ENCODE measurements at places on chromosomes 12 and 14.
A peak's percentile ranks its signal among the peaks of the same experiment; 100 is the strongest.

GRCh38 chr14:98022541-98023520 is 1225.6 kb downstream of the VRK1 start:
- no peak for DNase-seq

DNA sequence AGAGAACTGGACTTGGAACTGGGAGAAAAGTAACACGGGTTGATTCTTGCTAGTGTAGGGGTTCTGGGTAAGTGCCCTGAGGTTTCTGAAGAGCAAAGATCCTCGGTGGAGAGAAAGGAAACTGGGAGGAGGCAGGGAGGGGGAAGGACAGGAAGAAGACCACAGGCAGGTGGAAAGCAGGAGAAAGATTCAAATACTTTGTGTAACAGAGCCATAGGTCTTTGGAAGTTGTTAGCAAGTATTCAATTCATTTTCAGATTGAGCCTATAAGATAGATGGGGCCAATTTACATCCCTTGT is 1.3 kb downstream of the PNP start:
- DNase-seq, result no peak

GRCh38 chr12:27970401-27971120 is 2.0 kb downstream of the PTHLH start:
- DNase-seq, result no peak

- peak; percentile 17 for DNase-seq
Observed at GRCh38 chr14:90495357-90496276, 98.8 kb downstream of the CALM1 start.

- no peak for DNase-seq
Observed at GRCh38 chr12:109963743-109964429, 32.3 kb downstream of the GIT2 start.

GRCh38 chr14:42045383-42045782 is 438.7 kb downstream of the LRFN5 start:
- DNase-seq, result no peak

GRCh38 chr14:87615822-87616679 is 376.9 kb downstream of the GALC start:
- DNase-seq, result peak; percentile 19

DNA sequence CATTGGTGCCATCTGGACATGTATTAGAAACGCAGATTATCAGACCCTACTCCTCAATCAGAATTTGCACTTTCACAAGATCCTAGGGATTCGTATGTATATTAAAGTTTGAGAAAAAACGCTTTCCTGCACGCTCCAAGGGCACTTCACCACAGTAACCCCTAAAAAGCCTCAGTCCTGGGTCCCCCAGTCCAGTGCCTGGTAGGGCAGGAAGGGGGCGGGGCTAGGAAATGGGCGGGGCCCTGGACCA is 369 bp downstream of the DEPDC4 start:
- DNase-seq, result no peak

- no peak for DNase-seq
Observed at GRCh38 chr12:43761500-43761899, 2.7 kb downstream of the IRAK4 start.

GRCh38 chr14:88245321-88245720 is 77.7 kb downstream of the KCNK10 start:
- no peak for DNase-seq

- no peak for DNase-seq
Observed at GRCh38 chr12:127125607-127126259, 1141.2 kb upstream of the TMEM132C start.

- no peak for DNase-seq
Observed at GRCh38 chr14:49908433-49908782, 15.5 kb downstream of the ARF6 start.

DNA sequence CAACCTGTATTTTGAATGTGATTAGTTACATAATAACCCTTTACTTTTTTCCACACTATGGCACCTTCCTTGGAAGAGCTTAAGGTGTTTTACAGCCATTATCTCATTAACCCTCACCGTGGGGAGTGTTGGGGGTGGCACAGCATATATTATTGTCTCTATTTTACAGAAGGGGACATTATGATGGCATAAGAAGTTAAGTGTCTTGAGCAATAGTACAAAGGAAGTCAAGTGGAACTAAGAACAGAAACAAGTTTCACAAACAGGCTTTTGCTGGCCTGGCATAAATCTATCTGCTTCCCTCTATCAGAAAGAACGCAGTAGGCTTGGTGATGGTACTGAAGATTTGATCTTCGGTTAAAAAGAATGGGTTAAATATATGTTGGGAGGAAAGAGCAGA is 169.7 kb upstream of the OTX2 start:
- DNase-seq, result no peak

DNA sequence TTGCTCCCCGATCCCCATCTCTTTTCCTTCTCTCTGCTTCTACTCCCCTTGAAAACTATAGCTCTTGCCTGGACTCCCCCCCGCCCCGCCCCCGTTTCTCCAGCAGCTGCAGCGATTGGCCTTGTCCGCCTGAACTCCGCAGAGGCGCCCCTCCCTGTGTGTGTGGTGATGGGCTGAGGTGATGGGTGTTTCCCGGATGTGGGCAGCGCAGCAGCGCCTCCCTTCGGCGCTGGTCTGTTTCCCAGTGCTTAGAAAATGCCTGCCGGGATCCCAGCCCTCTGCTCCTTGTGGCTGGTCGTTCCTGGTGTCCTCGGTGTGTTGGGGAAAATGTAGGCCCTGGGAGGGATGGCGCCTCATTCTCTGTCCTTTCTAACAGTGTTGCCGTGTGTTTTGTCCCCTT is 43.3 kb downstream of the GALNT8 start:
- DNase-seq, result no peak

DNA sequence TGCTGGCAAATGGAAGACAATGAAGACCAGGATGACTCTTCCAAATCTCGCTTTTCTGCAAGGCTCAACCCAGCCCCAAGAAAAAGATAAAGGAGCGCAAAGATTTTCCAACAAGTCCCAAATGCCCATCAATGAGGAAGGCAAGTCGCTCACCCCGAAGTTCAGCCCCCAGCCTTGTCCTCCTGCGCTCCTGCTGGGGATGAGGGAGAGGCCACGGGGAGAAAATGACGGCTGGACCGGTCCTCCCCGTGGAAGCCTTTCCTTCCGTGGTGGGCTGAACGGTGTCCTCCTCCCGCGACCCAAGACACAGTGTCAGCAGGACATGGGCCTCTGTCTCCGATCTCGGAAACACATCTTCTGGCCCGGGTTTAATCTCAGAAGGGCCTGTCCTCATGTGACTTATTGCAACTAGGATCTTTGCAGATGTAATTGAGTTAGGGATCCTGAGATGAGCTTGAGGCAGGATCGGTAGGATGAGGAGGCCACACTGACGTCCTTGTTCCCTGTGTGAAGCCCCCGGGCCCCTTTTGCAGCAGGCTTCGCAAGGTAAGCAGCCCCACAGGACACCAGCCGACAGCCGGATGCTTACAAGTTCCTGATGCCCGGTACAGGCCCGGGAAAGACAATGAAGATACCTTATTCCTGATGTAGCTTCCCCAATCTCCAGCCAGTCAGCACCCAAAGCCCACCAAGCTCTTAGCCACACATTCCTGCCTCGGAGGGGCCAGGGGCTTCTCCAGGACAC is 64.2 kb downstream of the GALNT9 start:
- no peak for DNase-seq

GRCh38 chr12:19484738-19485137 is 45.4 kb downstream of the AEBP2 start:
- DNase-seq, result no peak

GRCh38 chr12:66612090-66612775 is 66.6 kb downstream of the GRIP1 start:
- no peak for DNase-seq

DNA sequence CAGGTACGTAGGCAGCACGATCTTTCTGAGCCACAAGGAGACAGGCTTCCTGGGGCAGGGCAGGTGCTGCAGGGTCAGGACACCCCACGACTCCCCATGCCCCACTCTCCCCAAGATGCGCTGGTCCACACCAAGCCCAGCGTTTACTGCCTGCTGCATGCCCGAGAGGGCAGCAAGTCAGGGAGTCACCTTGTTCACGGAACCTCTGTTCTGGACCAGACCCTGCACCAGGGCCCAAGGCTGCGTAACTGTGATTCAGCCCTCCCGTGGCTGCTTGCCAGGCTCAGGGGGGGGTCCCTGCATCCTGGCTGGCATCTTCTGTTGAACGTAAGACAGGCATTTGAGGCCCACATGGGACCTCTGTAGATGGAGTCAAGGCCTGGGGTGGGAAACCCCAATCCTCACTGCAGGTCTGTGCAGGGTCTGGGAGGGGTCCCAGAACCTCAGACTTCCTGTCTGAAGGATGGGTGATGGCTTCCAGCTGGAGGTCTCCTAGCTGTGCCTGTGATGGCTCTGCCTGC is 228.6 kb upstream of the RTL1 start:
- no peak for DNase-seq

- DNase-seq, result peak; percentile 70
Observed at GRCh38 chr12:110403976-110404682, 621 bp upstream of the ANAPC7 start.

- DNase-seq, result no peak
Observed at GRCh38 chr12:116852303-116852702, 28.9 kb downstream of the HRK start.

- DNase-seq, result no peak
Observed at GRCh38 chr14:105879867-105880561, 353.6 kb downstream of the TMEM121 start.

DNA sequence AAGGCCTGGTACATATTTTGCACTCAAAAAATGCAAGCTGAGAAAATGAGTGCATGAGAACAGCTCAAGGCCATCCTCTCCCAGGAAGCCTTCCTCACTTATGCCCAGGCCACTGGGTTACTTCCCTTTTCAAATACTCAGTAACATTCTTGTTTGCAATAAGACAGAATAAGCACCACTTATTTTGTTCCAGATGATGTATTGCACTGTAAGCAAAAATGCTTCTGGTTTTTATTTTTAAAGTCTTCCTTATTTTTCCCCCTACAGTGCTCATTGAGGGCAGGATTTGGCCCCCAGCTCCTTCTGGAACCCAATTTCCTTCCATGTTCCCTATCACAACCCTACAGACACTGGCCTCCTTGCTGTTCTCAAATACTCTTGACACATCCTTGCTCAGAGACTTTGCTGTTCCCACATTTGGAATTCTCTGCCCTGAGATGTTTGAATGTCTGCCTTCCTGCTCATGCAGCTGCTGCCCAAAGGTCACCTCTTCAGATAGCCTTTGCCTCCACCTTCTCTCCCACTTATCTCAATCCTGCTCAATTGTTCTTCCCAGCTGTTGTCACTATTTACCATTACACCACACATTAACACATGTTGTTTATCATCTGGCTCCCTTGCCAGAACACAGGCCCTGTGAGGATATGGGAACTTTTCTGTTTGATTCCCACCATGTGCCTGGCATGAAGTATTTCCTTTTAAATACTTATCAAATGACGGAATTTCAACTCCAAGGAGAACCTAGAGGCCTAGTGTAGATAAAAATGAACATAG is 49.9 kb downstream of the IFNG start:
- DNase-seq, result no peak

DNA sequence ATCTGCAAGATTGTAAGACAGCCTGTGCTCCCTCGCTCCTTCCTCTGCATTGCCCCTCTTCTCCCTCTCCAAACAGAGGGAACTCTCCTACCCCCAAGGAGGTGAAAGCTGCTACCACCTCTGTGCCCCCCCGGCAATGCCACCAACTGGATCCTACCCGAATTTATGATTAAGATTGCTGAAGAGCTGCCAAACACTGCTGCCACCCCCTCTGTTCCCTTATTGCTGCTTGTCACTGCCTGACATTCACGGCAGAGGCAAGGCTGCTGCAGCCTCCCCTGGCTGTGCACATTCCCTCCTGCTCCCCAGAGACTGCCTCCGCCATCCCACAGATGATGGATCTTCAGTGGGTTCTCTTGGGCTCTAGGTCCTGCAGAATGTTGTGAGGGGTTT is 37.4 kb downstream of the DAD1 start:
- no peak for DNase-seq

GRCh38 chr14:75981426-75982265 is at the start of gene TGFB3:
Gene TGFB3, minus strand, starts transcription at chr14:75981995. Its CDS starts 1,102 bp downstream, at chr14:75980893.
- peak; percentile 33 for DNase-seq

DNA sequence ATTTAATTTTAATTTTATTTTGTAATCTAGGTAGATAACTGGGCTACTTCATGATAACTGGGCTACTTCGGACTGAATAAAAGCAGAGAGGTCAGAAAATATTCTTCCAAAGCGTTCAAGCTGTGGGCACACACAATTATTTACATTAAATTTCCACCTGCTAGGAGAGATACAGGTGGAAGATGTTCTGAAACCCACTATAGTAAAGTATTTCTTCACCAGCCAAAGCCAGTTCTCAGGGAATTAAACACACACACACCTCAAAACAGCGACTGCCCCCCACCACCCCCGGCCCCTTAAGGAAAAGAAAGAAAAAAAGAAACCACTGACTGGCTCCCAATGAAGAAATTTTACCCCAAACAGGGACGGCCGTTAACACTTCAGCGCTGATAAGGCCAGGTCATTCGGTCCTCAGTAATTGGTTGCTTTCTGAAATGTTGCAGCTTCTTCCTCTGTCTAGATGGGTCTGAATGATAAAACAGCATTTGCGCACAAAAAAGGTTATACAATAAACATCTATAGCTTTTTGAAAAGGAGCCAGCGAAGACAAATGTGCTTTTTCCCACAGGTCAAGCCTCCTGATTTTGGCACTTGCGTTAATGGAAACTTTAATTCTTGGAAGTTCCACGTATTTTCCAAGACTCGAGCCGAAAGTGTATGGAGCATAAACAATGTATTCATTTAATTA is 771 bp upstream of the KCNJ8 start:
- DNase-seq, result no peak

DNA sequence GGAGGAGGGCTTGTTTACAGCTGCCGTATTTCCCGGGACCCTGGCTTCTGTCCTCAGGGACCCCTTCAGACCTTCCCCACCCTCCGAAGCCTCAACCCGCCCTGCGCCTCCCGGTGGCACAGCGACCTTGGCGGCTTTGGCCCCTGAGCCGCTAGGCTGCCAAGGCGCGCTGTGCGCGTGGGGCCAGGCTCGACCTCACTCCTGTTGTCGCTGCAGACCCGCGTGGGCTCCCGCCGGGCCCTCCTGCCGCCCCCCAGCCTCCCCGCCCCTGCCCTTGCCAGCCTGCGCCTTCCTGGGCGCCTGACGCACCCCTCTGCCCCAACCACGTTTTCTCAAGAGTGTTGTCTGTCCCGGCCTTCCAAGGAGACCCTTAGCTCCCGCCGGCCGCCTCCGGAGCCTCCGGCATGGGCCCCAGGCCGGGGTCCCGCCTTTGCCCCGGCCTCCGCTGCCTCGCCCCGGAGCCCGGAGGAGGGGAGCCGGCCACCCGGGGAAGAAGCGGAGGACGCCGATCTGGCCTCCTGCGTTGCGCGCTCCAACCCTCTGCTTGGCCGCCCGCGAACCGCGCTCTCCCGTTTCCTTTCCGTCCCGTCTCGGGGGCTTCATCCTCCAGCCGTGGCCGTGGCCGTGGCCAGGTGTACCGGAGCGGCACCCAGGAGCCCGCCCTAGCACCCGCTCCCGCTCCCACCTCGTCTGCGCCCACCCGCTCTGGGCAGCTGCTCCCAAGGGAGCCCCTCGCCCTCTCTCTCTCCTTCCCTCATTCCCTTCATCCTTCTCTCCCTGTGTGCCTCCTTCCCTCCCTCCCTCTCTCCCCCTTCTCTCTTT is 19.9 kb downstream of the PPP2R5C start:
- DNase-seq, result no peak

- no peak for DNase-seq
Observed at GRCh38 chr12:93520454-93520853, 52.0 kb upstream of the SOCS2 start.

Measured in AML-193 (cell line).